ENCODE measurements at places on chromosomes 6 and 20. TPM values are rescaled to one million over a fixed set of nuclear protein-coding genes. Genes with fewer than 3 reads are reported as not detected.

Gene HCK
- 4.9 TPM for total RNA-seq

DNA sequence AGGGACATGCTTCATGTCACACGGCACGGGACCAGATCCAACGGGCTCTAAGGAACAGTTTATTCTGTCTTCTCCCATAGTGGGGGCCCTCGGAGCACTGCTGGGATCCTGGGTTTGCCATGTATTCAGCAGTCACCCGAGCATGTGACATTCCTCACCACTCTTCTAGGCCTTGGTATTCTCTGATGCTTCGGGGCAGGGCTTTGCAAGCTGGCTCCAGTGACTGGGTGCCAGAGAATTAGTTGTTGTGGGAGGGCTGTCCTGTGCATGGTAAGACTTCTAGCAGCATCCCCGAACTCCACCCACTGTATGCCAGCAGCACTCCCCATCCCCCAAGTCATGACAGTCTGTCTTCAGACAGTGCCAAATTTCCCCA, 5.4 kb downstream of the CCN5 start:
- DNase-seq: no peak

GRCh38 chr20:24754691-24755090, 194.4 kb upstream of the CST7 start:
- DNase-seq: no peak

DNA sequence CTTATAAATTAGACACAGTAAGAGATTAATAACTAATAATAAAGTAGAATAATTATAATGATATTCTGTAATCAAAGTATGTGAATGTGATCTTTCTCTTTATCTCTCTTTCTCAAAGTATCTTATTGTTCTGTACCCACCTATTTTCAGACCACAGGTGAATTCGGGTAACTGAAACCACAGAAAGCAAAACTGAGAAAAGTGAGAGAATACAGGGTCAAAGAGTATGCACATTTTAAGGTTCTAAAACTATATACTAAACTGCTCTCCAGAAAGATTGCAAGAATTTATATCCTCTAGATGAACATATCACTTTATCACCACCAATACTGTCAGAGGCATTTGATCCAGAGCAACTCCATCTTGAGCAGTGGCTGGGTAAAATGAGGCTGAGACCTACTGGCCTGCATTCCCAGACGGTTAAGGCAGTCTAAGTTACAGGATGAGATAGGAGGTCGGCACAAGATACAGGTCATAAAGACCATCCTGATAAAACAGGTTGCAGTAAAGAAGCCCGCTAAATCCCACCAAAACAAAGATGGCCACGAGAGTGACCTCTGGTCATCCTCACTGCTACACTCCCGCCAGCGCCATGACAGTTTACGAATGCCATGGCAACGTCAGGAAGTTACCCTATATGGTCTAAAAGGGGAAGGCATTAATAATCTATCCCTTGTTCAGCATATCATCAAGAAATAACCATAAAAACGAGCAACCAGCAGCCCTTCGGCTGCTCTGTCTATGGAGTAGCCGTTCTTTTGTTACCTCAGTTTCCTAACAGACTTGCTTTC, 211.3 kb downstream of the PTPRT start:
- no peak for DNase-seq

- no peak for DNase-seq
Observed at GRCh38 chr20:18688676-18689075, 100.8 kb downstream of the DTD1 start.

Gene BPIFB1
- not detected for total RNA-seq

GRCh38 chr6:103672169-103672568, 1187.5 kb downstream of the HACE1 start:
- peak; percentile 3 for DNase-seq

Gene NKAIN2
- total RNA-seq: 2.5 TPM

GRCh38 chr6:42618105-42618504, 54.3 kb downstream of the UBR2 start:
- no peak for DNase-seq

- no peak for DNase-seq
Observed at GRCh38 chr20:32966881-32967781, 37.1 kb downstream of the SUN5 start.

GRCh38 chr20:51890003-51890402, 87.7 kb upstream of the SALL4 start:
- DNase-seq: no peak

DNA sequence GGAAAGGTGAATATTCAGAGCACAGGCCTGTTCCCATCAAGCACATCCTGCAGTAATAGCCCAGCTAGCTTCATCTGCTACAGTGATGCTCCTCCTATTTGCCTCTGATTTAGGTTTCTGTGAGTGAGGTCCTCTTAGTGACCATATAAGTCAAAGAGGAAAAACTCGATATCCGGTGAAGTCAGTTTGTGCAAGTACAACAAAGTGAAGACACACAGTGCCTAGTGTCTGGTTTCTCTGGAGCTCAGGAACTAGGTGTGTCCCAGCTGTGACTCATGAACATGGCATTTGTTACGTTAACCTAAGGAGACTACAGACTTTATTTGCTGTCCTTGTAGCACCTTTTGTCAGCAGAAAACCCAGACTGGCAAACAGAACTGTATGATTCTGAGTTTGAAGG, 33.9 kb downstream of the EDN1 start:
- no peak for DNase-seq

DNA sequence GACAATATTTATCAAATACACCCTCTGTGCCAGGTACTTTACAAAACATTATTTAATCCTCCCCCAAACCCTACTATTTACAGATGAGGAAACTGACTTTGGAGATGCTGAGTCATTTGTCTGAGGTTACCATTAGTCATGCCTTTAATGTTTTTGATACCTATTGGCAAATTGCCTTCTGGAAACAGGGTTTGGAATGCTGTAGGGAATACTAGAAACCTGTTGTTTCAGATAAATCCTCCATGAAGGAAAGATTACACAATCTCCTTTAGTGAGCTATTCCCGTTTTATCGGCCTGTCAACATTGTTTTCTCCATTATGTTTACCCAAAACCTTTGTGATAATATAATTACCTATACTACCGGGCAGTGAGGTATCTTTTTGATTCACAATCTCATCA, 93.6 kb upstream of the ADGRF1 start:
- no peak for DNase-seq

GRCh38 chr6:139361211-139361610, 13.2 kb downstream of the CITED2 start:
- peak; percentile 48 for DNase-seq

Gene XKR7
- 0.04 TPM for total RNA-seq

DNA sequence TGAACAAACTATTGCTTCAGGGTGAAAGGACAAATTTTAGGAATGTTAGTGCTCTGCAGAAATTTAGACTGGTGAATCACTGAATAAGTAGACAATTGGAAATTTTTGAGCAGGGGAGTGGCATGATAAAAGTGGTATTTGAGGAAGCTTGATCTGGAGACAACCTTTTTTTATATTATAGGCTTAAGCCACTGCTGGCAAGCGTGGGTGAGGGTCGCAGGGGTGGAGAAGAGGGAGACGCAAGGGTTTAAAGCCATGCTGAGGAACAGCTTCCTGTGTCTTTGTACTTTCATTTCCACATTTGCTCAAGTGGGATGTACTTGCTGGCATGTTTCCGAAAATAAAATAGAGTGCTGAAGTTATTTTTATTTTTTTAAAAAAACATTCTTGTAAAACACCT, 23.7 kb downstream of the NCOA7 start:
- peak; percentile 50 for DNase-seq

Gene SLC22A1
- 1.2 TPM for total RNA-seq

DNA sequence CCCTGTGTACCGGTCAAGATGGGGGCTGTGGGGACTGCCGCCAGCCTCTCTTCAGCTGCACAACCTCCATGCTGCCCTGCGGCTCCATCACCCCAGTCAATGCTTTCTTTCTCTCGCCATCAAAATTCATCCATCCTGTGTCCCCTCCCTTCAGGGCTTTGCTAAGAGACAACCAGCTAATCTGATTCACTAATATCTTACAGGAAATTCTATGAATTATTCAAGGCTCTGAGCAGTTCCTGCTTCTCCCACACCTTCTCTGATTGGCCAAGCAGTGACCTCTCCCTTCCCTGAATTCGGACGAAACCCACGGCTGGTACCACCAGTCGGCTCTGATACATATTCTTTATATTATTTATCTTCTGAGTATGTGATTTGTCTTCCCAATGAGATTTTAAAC, 13.8 kb downstream of the ITPR3 start:
- no peak for DNase-seq

GRCh38 chr6:32402812-32403211, 4.2 kb downstream of the BTNL2 start:
- DNase-seq: no peak

DNA sequence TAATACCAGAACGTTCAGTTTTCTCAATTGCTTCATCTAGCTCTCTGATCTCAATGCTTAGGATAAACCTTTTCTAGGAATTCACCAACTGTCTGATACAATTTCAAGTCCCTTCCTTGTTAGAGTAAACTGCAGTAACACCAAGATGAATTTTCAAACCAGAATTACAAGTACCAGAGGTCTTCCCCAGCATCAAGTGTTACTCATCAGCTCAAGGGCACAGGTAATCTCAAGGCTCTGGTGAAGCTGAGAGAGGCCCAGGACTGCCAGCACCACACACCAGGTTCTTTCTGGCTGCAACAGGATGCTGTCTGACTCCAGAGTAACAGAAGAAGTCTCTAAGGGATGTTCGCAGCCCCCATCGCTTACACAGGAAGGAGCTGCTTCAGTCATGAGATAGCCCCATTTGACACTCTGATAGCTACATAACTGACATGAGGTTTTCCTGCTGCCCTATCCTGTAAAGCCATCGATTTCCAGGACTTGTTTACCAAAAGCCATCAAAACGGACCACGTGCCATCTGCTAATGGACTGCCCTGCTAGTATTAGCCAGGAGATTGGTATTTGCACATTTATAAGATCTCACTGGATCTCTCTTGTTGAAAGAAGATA, 549.4 kb downstream of the UTRN start:
- no peak for DNase-seq

DNA sequence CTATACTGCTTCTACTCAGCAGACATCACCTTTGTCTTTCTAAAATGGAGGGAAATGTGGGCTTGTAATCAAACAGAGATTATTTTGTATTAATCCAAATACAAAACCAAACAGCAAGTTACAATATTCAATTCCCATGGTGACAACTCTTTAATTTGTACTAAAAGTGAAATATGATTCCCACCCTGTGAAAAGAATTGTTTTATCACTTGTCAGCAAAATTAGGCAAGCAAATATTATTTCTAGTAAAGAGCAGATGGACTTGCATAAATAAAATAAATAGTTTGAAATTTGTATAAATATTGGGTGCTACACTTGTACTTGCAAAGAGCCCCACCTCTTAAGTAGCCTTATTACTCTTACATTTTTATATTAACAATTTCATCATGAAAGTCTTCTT, 6.1 kb upstream of the TXLNB start:
- no peak for DNase-seq

- peak; percentile 87 for DNase-seq
Observed at GRCh38 chr6:164303102-164303964, 888.8 kb downstream of the QKI start.

- DNase-seq: no peak
Observed at GRCh38 chr6:15519681-15520080, 143.1 kb downstream of the DTNBP1 start.

Gene ATP6V1G2
- total RNA-seq: 1.4 TPM

GRCh38 chr6:14763139-14763538, 482.7 kb upstream of the JARID2 start:
- peak; percentile 14 for DNase-seq

DNA sequence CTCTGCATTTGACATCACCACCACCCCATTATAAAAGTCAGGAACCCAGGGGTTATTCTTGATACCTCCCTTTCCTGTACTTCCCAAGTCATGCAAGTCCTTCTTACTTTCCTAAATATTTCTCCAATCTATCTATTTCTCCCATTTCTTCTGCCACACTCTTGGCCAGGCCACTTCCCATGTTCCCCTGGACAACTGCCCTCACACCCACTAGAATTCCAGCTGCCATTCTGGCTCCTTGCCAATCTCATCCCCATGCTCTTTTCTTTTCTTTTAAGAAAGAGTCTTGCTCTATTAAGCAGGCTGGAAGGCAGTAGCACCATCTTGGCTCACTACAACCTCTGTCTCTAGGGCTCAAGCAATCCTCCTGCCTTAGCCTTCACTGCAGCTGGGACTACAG, 15.2 kb downstream of the DEFB132 start:
- no peak for DNase-seq
